ENCODE measurements at places on chromosomes 4 and X.

- no peak for DNase-seq
Observed at GRCh38 chr4:111991797-111992196, 153.5 kb upstream of the FAM241A start.

DNA sequence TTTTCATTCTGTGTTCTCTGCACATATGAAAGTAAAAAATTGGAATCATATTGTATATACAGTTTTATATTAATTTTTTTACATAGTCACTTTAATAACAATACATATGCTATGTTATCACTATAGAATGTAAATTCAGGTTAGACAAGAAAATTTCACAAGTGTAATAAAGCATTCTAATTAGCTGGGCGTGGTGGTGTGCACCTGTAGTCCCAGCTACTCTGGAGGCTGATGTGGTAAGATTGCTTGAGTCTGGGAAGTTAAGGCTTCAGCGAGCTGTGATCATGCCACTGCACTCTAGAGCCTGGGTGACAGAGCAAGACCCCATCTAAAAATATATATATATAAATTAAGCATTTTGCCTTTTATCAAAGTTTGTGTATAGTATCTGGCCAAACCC is 95.7 kb downstream of the ANXA3 start:
- no peak for DNase-seq

GRCh38 chr4:925171-925570 is 6.9 kb downstream of the GAK start:
- DNase-seq, result no peak

DNA sequence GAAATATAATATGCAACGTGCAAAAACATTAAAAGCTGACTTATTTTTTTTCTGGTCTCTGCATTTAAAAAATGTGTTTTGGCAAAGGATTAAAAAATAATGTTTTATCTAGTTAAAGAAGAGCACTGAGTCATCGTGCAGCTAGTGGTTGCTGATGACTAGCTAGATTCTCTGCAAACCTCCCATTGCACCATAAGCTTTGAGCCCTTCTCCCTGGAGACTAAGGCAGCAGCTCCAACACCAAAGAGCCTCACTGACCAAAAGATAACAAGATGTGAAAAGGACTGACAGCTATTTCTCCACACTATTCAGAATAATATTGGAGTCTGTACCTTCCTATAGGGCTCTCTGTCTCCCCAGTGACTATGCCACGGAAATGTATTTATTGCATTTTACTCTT is 424.3 kb downstream of the SLITRK2 start:
- no peak for DNase-seq

- DNase-seq, result no peak
Observed at GRCh38 chr4:26858947-26859401, 1.7 kb upstream of the STIM2 start.

GRCh38 chr4:134906404-134907023 is 704.9 kb upstream of the PABPC4L start:
- DNase-seq, result no peak

GRCh38 chrX:15418041-15418706 is 34.0 kb upstream of the VEGFD start:
- DNase-seq, result no peak

DNA sequence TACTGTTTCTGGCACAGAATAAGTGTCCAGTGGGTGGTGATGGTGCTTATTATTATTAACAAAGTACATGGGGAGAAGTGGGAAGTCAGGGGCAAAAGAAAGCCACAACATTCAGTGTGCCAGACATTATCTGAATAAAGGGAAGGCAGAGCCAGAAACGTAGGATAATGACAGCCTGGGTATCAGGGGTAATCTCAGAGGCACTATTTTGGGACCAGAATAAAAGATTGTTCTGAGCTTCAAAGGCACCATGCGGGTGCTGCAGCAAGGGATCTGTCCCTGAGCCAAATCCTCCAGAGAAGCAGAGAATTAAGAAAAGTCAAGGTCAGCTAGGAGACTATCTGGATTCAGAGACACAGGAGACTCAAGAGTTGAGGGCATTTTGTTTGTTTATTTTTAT is 328.8 kb upstream of the GATB start:
- DNase-seq, result no peak

- no peak for DNase-seq
Observed at GRCh38 chr4:35506161-35506560, 738.2 kb downstream of the ARAP2 start.

DNA sequence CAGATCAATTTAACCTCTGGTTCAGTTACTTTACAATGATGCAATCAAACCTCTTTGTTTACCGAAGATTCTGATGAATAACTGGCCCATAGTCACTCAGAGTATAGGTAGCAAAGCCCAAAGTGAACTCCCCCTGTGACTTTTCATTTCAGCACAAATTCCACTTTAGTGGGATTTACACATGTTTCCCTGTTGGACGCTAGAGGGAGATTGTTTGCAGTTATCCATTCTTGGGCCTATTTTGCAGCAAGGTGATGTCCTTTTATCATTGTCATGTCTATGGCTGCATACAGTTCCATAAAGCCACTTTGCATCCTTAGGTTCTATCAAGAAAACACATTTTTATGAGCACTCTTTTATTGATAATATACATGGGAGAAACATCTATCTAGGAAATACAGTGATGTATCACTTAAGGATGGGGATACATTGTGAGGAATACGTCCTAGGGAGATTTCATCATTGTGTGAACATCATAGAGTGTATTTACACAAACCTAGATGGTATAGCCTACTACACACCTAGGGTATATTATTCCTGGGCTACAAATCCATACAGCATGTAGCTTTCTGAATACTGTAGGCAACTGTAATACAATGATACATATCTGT is 14.5 kb upstream of the DKK2 start:
- no peak for DNase-seq

DNA sequence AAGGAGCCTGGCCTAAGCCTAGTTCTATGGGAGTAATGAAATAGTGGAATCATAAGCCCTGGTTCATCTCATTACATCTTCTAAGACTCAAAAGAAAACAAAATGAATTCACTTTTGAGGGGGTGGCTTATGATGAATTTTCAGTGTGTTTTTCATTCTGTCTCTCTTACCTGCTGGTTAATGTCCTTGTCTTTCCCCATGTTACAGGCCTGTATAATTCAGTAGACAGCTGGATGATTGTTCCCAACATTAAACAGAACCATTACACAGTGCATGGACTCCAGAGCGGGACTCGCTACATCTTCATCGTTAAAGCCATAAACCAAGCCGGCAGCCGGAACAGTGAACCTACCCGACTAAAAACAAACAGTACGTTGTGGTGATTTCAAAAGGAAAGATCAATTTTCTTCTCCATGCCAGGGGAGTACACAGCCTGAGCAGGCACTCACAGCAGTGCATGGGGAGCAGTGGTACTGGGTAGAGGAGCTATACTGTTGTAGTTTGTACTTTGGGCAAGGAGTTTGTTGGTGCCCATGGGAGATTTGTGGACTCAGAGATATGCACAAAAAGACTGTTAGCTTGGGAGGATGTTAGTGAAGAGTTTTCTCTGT is 57.9 kb downstream of the TEX13B start:
- DNase-seq, result no peak

DNA sequence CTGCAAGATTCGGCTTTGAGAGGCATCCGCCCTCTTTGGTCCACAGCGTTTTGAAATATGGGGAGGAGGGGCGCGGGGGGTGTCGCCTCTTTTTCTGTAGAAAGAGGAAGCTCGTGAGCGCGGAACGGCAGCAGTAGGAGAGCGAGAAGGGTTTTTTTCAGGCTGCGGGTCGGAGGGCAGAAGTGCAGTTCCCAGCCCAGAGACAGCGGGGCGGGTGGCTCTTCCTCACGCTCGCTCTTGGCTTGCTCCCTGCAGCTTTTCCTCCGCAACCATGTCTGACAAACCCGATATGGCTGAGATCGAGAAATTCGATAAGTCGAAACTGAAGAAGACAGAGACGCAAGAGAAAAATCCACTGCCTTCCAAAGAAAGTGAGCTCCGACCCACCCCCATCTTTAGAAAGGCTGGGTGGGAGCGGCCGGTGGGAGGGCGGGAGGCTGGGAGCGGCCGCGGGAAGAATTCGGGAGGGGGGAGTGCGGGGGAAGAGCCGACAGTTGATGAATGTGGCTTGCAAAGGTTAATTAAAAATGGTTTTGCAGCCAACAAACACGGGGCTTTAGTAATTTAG is 1.2 kb downstream of the TMSB4X start:
- DNase-seq, result no peak

DNA sequence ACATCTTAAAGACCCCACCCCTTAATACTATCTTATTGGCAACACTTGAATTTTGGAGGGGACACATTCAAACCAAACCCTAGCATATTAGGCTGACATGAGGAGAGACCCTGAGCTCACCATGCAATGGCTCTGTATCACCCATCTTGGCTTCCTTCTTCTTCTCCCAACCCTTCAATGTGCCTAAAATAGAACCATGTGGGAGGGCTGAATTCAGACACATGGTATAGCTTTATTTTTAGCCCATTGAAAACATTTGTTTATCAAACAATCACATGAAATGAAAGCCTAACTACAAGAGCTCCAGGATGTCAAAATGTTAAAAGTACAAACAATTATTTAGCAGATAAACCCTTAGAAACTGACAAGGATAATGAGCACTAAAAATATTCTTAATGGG is 81.6 kb downstream of the RASL11B start:
- DNase-seq, result no peak

DNA sequence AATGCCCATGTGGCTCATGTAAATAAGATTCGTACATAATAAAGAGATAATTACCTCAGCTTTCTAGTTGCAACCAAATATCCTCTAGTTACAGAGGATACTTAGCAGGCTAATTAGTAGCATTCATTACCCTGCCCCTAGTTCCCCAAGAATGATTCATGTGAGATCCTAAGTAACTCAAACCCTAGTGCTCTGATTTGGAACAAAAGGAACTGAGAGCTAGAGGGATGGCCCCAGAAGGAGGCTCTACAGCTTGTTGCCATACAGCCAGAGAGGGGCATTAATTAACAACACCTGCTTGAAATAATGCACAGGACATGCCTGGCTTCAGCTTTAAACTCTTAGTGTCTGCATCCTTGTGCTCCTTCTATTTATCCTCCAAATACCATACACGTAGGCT is 32.6 kb upstream of the CBR4 start:
- no peak for DNase-seq

- DNase-seq, result no peak
Observed at GRCh38 chr4:64781737-64782326, 372.6 kb upstream of the TECRL start.

- no peak for DNase-seq
Observed at GRCh38 chr4:174005422-174005821, 278.0 kb downstream of the FBXO8 start.

All from CD4-positive, alpha-beta T cell (primary cell).